ENCODE measurements at places on chromosomes 4 and X.

DNA sequence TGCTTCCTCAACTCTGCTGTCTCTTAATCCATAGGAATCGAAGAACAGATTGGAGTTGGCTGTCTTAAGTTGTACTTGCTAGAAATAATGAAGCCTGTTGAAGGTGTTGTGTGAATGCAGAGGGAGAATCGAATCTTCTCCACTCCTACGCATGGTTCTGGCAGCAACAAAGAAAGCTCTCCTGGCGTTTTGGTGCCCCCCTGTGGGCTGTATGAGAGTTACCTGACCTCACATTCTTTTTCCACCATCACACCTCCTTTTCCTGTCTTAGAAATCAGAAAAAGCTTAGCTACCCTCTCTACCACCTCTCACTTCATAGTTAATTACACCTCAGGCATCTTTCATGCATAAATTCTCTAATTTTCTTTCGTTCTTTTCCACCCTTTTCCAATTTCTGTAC, 16.3 kb downstream of the KLF8 start:
- peak; percentile 34 for DNase-seq

- no peak for DNase-seq
These were observed 32.3 kb downstream of the ETNPPL start for GRCh38 chr4:108730579-108730978.

- DNase-seq = no peak
These were observed 274.4 kb downstream of the BANK1 start for GRCh38 chr4:102064747-102065442.

DNA sequence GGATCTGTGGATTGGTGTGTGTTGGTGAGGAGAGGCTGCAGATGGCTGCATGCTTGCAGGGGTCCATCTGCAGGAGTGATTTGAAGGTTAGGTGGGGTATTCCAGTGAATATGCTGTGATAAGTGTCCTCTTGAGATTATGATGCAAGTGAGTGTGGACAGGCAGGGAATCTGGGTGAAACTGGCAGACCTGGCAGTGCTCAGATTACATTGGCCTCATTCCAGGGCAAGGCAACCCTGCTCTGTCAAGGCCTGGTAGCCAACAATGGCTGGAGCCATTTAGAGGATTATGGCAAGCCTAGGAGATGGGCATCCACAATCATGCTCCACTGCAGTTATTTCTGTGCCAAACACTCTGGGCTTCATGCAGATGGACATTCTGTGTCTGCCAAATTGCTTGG, 113.9 kb downstream of the RTL3 start:
- no peak for DNase-seq

DNA sequence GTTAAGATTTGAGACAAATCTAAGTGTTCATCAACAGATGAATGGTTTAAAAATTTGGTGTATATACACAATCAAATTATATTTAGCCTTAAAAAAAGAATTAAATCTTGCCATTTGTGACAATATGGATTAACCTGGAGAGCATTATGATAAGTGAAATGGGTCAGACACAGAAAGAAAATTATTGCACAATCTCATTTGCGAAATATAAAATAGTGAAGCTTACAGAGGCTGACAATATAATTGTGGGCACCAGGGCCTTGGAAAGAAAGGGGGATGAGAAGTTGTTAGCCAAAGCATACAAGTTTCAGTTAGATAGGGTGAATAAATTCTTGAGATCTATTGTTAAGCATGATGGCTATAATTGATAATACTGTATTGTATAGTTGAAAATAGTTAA, 883.0 kb downstream of the TECRL start:
- DNase-seq = no peak

All from NCI-H345 (cell line).